Parietal lobe (tissue), 2 donors: ENCODE measurements at places on chromosomes 12 and 14. TPM values are rescaled to one million over a fixed set of nuclear protein-coding genes. Genes with fewer than 3 reads are reported as not detected.

TAS2R50 gene
- 26.3 TPM for total RNA-seq

TEX52 gene
- not detected for total RNA-seq

ACVRL1 gene
- 6.6 TPM for total RNA-seq

PLA2G1B gene
- not detected for total RNA-seq

ANKRD52 gene
- total RNA-seq, result 35.4 TPM
